ENCODE measurements at places on chromosomes 3 and 15.

DNA sequence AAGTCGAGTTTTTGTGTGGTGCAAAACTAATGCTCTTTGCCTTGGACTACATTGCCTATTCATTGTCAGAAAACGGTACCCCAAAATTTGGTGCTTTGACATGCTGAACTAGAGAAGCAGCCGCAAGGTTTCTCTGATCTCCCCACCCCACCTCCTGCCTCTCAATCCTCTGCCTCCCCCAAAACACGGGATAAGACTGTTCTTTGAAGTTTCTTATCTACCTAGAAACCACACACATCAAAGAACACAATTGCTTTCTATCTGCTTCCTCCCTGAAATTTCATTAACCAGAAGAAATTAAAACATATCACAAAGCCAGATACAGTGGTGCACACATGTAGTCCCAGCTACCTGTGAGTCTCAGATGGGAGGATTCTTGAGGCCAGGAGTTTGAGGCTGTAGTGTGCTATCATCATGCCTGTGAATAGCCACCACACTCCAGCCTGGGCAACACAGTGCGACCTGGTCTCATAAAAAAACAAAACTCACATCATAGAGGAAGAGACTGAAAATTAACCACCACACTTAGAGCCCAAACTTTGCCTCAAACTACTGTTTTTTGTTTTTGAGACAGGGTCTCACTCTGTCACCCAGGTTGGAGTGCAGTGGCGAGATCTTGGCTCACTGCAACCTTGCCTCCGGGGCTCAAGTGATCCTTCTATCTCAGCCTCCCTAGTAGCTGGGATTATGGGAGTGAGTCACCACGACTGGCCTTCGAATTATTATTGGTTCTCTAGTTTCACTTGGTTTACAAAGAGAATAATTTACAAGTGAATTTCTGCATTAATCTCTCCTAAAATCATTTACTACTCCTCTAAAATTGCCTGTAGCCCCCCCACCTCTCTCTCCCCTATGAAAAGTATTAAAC, 2.7 kb upstream of the PCNP start:
- DNase-seq, result no peak

- DNase-seq, result no peak
Measured at GRCh38 chr3:137264071-137264820, 306.5 kb downstream of the IL20RB start.

- no peak for DNase-seq
Measured at GRCh38 chr15:92178911-92179310, 214.8 kb upstream of the ST8SIA2 start.

DNA sequence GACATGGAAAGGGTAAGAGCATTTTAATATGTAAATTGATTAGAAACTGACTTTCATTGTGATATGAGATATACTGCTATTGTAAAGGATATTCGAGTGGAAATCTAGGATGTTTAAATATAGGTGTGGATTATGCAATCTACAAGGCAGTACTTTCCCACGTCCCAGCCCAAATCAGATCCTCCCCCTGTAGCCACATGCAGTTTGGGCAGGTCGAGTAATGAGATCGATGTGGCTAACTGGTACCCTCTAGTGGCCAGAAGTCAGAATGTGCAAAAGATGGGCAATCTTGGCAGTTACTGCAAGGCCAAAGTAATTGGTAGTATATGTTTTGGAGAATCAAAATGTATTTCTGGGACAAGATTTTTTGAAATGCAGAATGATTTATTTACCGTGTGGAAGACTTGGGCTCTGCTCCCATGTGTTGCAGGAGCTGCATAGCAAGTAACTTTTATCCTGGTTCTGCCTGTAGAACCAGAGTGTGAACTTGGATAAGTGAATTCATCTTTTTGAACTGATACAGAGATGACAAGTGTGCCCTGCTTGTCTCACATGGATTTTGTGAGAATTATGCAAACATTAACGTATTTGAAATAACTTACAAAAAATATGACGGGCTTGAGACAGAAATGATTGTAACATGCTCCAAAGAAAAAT, 94.5 kb upstream of the ADAMTSL3 start:
- DNase-seq, result peak; percentile 21

- no peak for DNase-seq
Measured at GRCh38 chr3:184380185-184380626, 352 bp downstream of the CHRD start.

DNA sequence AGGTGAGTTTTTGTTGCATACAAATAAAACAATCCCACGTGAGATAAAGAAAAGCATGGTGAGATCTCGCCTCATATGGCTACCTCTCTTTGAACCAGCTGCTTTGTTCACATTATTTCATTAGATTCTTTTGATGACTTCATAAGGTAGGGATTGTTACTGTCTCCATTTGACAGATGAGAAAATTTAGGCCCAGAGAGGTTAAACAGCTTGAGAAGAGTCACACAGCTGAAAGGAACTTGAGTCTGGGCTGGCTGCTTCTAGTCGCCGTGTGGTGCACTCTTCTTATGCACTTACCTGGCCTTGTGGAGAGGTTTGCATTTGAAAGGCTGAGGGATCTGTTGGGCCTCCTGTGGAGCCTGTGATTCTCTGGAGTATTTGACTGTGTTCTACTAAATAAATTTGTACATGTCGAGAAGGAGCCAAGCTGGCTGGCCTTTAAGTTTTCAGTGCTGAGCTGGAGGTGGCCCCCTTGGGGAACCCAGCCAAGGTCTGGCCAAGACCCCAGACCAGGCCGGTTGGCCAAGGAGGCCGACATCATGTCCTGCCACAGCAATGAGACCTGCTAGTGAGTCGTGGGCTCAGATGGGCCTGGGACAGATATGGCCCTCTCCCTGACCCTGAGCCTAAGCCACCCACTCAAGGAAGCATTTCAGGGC, 125.1 kb downstream of the SMAD6 start:
- DNase-seq, result no peak

DNA sequence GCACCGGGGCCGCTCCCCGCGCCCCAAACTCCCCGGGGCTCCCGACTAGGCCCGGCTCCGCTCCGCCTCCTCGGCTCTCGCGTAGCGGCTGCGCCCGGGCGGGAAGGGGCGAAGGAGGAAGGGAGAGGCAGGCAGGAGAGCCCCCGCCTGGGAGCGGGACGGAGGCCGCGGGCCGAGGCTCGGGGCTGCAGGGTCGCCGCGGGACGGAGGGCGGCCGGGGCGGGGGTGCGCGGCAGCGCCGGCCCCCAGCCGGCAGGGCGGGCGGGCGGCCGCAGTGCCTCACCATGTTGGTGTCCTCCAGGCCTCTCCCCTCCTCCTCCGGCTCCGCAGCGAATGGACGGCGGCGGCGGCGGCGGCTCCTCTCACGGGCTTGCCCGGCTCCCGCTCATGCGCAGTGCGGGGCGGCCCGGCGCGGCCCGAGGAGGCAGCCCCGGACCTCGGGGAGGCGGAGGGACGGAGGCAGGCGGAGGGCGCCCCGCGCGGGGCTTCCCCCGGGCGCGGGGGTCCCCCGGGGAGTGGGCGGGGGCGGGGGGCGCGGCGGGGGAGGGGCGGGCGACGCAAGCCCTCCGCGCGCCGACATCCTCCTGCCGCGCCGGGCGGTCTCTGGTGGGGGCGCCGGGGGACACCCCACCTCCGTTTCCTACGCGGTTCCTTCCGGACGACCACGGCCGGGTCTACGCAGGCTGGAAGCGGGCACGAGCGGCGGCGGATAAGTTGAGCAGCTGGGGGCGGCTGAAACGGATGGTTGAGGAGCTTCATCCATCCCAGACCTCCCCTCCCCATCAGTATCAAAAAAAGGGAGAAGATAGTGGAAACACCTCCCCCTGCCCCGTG, at the start of gene DCUN1D1:
DCUN1D1 (minus strand) TSS at position 335 of the 834 bp plus-strand sequence; CDS start at position 286, 49 bp downstream.
- DNase-seq, result peak; percentile 25

- no peak for DNase-seq
Measured at GRCh38 chr3:195162033-195162669, 108.8 kb downstream of the XXYLT1 start.

DNA sequence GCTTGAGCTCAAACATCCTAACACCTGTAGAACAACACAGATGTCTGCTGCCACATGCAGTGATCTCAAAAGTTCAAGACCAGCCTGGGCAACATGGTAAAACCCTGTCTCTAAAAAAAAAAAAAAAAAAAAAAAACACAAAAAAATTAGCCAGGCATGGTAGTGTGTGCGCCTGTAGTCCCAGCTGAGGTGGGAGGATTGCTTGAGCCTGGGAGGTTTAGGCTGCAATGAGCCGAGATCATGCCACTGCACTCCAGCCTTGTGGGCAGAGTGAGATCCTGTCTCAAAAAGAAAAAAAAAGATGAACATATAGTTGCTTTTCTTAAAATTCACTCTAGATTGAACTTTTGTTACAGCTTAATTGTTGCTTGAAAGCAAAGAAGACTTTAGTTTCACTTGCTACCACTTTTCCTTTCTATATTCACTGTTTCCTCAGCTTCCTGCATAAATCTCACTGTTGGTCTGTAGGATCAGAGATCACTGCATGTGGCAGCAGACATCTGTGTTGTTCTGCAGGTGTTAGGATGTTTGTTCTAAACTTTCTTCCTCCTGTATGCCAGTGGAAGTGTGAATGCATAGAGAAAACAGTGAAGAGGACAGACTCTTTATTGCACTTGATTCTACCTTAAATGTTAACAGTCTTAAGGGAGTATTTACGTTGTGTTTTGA, 12.6 kb downstream of the RAB11A start:
- no peak for DNase-seq

DNA sequence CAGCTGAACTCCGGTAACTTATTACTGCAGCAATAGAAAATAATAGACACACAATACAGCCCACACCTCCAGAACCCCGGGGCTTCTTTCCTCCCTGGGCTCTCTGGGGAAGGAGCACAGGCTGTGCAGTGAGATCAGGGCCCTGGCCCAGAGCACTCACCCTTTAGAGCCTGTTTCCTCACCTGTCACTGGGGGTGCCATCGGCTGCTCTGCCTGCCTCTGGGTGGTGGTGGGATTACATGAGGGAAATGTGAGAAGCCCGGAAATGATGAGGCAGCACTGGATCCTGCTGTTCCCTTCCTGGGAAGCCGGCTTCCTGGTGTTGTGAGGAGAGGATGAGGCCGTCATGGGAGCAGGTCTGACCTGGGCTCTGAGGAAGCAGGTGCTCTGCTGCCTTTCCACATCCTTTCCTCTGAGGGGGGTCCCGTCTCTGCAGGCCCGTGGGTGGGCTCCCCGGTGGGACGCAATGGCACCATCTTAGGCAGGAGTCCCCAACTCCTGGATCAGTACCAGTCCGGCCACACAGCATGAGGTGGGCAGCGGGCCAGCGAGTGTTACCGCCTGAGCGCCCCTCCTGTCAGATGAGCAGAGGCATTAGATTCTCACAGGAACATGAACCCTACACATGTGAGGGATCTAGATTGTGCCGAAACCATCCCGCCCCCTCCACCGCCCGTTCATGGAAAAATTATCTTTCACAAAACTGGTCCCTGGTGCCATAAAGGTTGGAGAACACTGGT, 220.9 kb upstream of the CTDSPL start:
- DNase-seq, result no peak

DNA sequence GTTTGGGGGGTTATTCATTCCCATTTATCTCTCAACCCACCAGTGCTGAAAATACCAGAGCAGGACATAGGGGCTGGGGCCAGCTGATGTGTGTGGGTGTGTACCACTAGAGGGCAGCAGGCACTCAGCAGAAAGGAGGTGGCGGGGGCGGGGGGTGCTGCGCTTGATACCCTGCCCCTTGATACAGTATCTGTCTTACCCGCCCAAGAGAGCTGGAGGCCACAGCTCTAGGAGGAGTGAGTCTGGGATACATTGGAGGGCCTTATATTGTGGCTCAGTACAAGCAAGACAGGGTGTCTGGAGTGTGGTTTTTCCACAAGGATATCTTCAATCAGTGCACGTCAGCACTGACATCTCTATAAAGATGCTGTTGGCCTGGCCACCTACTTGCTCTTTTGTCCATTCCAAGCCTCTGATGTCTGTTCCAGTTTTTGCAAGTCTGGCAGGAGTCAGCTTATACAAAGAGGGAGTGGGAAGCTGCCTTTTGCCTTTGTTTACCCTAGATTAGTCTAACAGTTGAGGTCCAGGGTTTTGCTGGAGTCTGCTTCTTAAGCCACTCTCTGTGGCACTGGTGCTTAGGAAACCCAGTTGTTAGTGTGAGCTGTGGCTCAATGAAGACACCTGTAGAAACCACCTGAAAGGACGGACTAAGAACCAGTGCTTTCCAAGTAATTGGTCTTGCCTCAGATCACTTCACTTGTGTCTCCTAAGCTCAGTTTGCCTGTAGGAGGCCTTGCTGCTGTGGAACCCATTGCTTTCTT, 1.5 kb upstream of the RBM15B start:
- no peak for DNase-seq

DNA sequence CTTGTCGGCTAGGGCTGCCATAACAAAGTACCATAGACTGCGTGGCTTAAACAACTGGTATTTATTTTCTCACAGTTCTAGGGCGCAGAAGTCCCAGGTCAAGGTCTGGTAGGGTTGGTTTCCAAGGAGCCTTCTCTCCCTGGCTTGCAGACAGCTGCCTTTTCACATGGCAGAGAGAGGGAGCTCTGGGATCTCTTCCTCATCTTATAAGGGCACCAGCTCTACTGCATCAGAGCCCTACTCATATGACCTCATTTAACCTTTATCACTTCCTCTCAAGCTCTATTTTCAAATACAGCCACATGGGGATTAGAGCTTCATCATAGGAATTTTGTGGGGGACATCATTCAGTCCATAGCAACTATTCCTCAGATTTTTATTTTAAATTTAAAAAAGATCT, 17.6 kb upstream of the PAQR9 start:
- DNase-seq, result no peak

GRCh38 chr3:190366133-190366532, 21.8 kb upstream of the CLDN16 start:
- DNase-seq, result no peak

- DNase-seq, result peak; percentile 88
Measured at GRCh38 chr3:29280404-29281093, at the start of gene RBMS3. Gene RBMS3 (plus strand): TSS chr3:29281071.

GRCh38 chr3:186128158-186128557, 19.3 kb upstream of the ETV5 start:
- DNase-seq, result no peak

GRCh38 chr15:41423979-41424659, 7.2 kb downstream of the RTF1 start:
- DNase-seq, result no peak

DNA sequence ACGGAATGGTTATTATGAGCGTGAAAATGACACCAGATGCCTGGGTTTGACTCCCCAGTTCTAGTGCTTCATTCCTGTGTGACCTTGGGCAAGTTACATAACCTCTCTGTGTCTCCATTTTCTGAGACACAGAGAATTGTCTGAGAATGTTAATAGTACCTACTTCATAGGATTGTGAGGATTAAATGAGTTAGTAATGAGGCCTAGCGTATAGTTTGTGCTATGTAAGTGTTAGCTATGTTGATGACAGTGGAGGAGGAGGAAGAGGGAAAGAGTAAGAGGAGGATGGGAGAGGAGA, 150.3 kb downstream of the MEGF11 start:
- no peak for DNase-seq

GRCh38 chr3:64207289-64208080, 17.8 kb downstream of the PRICKLE2 start:
- no peak for DNase-seq

DNA sequence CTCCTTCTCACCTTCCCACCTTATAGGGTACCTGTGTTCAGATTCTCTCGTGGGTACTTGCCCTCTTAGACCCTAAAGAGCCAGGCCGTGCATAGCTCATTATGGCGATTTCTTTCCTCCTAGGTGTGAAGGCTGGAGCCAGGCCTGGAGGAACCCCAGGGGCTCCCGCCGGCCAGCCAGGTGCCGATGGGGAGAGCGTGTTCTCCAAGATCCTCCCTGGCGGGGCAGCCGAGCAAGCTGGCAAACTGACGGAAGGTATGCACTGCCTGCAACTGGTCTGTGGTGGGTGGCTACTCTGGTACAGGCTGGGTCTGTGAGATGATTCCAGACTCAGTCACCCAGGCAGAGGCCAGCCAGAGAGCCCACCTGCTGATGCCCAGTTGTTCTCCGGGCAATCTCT, 9.9 kb upstream of the APEH start:
- no peak for DNase-seq

Measured in GM04503 (cell line).